ENCODE measurements at places on chromosomes 3 and 15.

DNA sequence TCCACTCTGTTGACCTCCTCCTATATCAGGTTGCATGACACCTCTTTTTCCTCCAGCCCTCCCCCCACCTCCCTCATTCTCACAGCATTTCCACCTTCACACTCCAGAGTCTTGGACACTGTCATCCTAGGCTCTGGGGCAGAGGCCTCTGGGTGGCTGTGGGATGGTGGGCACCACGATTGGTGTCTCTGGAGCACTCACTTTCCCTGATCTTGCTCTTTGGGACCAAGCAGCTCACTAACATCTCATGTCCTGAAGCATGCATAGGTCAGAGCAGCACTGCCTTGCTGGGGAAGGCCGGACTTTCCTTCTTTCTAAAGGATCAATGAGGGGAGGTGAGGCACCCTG is 14.9 kb downstream of the ZBTB47 start:
- no peak for DNase-seq

DNA sequence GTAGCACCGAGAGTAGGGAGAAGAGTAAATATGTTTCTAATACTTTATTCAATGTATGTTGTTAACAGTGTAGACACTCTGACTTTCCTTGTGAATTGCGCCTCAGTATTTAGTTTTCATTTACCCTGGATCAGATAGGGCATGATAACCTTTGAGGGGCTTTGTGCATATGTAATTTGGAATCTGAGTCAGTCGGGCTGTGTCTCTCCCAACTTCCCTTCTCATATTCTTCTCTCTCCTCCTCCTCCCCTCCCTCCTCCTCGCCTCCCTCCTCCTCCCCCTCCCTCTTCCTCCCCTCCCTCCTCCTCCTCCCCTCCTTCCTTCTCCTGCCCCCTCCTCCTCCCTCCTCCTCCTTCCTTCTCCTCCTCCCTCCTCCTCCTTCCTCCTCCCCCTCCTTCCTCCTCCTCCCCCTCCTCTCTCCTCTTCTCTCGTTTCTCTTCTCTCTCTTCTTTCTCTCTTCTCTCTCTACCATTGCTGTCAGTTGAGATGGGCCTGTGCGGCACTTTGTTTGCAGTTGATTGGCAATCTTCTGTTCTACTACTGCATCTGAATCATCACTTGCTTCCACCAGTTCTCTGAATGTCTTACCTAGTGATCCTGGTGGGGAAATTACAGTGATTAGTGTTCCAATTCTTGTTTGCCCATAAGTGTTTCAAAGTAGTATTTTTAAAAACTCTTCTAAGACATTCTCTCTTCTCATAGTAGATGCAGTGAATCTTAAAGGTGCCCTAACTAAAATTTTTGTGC is 162.3 kb downstream of the PGPEP1L start:
- no peak for DNase-seq

GRCh38 chr3:118476885-118477618 is 557.6 kb downstream of the IGSF11 start:
- DNase-seq: no peak

- DNase-seq: no peak
These were observed 22.9 kb upstream of the TPM1 start for GRCh38 chr15:63019511-63020109.

DNA sequence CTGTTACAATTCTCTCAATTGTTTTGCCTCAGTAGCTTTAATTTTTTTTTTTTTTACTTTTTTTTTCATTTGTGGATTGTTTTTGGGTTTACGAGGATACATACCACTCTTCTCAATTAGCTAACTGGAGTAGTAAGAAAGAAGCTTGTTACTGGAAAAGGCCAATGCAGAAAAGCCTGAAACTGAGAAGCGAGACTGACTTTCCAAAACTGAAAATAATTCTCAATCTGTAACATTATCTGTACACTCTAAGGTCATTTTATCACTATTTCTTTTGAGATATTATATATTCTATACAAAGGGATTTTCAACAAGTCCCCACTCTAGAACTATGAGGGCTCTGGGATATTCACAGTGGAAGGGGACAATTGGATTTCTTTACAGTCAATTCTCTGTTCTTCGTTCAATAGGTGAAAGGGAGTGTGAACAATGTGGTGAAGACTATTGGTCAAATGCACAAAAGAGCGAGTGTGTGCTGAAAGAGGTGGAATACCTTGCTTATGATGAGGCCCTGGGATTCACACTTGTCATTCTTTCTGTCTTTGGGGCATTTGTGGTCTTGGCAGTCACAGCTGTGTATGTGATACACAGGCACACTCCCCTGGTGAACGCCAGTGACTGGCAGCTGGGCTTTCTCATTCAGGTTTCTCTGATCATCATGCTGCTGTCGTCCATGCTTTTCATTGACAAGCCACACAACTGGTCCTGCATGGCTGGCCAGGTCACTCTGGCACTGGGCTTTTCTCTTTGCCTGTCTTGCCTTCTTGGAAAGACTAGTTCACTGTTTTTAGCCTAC is 83.9 kb upstream of the KCNAB1 start:
- DNase-seq: no peak

DNA sequence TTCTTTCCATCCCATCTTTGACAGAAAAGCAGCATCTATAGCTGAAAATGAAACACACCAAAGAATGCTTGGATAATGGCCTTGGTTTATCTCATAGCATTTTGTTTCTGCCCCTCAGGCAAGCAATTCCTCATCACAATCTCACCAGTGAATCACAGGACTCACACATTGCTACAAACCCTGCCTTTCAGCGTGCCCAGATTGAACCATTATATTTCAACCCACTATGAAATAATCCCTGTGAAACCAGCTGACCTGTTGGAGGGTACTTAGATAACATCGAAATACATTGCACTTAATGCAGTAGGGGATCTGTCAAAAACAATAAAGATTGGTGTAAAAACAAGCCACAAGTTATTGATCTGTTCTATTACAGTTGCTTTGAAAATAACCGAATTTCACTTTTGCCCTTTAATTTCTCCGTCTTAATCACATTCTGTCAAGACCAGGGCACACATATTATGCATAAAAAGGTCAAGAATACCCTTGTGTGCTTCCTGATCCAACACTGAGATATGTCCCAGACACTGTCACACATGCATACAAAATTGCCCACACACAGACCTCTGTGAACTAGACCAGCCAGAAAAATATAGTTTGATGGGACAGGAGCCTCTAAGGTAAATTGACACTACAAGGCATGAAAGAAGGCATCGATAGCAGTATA is 839.8 kb downstream of the NTRK3 start:
- no peak for DNase-seq

- DNase-seq: no peak
These were observed 312.2 kb upstream of the SLCO3A1 start for GRCh38 chr15:91541286-91541685.

DNA sequence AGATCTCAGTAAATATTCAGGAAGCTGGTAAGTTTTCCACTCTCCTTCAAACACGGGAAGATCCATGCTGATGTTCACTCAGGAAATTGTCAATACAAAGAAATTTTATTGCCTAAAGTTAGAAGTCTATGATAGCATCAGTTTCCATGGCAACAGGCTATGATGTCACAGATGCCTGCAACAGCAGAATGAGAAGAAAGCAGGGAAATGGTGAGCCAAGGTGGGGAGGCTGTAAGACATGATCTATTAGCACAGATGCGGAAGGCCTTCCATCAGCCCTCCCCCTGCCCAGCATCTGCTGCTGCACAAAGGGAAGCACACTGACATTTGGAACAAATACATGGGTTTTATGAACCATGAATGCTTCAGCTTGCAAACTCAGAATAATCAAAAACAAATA is 28.6 kb downstream of the EPHB1 start:
- DNase-seq: no peak

Data from activated CD4-positive, alpha-beta memory T cell treated with anti-CD3 and anti-CD28 coated beads, Interleukin-2, amount 10 ng/mL, durations not matched to agents 7 days and 5 days (primary cell).